Smooth muscle cell of the umbilical artery (primary cell): ENCODE measurements at places on chromosomes 5 and 9. TPM values are rescaled to one million over a fixed set of nuclear protein-coding genes. Genes with fewer than 3 reads are reported as not detected.

Gene AFAP1L1
- total RNA-seq: 1.5 and 3.4 TPM in 2 replicates

Gene SLCO6A1
- not detected in 2 replicates for total RNA-seq

Gene ZNF879
- total RNA-seq: 2.8 and 4.8 TPM in 2 replicates

Gene TYRP1
- 0.46 and 12.8 TPM in 2 replicates for total RNA-seq

Gene ZNG1C
- 22.6 and 36.8 TPM in 2 replicates for total RNA-seq

Gene PCSK1
- total RNA-seq: not detected in 2 replicates

Gene HAVCR2
- 0.09 TPM in 1 of 2 replicates, not detected in the other for total RNA-seq

Gene DBH
- total RNA-seq: not detected in 2 replicates

Gene SLC34A1
- total RNA-seq: not detected in 2 replicates

Gene PCDHA1
- total RNA-seq: under 0.01 and 0.09 TPM in 2 replicates

Gene BARX1
- total RNA-seq: not detected in 2 replicates

Gene SYK
- not detected in 2 replicates for total RNA-seq

Gene IL9
- not detected in 2 replicates for total RNA-seq
